ENCODE measurements at places on chromosomes 6 and 20.
A peak's percentile ranks its signal among the peaks of the same experiment; 100 is the strongest.

- DNase-seq = peak; percentile 68
Observed at GRCh38 chr6:18997375-18997826, 610.3 kb downstream of the RNF144B start.

GRCh38 chr6:156427345-156427744 is 349.8 kb upstream of the ARID1B start:
- no peak for DNase-seq

DNA sequence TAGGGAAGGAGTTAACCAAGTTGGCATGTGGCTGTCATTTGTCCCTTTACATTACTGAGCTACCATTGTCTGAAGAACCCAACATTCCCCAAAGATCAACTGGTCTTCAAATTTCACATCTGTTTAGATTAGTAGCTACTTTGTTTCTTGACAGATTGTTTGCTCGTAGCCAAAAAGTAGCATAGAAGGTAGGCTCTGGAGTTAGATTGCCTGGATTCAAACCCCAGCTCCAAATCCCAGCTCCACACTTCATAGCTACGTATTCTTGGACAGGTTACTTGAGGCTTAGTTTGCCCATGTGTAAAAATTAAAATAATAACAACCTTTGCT is 1.1 kb downstream of the NFKBIL1 start:
- no peak for DNase-seq

GRCh38 chr20:50510706-50511542 is 741 bp downstream of the PTPN1 start:
- no peak for DNase-seq

DNA sequence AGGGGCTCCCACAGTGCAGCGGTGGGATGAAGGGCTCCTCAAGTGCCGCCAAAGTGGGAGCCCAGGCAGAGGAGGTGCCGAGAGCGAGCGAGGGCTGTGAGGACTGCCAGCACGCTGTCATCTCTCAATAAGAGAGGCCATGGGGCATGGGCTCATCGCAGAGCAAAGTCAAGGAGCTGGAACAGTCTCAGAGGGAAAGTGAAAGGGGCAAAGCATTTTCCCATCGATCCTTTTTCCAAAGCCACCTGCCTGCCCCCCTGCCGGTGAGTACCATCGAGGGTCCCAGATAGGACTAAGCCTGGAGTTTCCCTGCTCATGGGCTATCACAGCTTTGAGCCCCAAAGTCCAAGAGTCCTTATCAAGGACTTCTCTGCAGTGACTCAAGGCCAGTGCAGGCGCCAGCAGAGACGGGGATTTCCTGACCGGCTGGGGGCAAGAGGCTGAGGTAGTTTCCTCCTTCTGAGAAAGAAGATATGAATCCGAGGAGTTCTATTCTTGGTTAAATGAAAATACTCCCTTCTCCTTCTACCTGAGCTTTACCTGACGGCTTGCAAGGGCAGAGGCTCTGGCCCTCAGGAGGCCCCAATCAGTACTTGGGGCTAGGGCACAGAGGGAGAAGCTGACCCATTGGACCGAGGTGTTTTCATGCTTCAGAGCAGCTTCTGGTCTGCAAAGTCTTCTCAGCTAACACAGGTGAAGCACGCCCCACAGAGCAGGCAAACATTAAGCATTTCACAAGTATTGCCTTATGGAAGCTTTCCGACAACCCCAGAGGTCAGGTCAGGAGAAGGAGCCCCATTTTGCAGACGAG is 22.6 kb downstream of the ETV7 start:
- DNase-seq = no peak

All from GM03348 (cell line).